ENCODE measurements at places on chromosomes 3 and 15.

DNA sequence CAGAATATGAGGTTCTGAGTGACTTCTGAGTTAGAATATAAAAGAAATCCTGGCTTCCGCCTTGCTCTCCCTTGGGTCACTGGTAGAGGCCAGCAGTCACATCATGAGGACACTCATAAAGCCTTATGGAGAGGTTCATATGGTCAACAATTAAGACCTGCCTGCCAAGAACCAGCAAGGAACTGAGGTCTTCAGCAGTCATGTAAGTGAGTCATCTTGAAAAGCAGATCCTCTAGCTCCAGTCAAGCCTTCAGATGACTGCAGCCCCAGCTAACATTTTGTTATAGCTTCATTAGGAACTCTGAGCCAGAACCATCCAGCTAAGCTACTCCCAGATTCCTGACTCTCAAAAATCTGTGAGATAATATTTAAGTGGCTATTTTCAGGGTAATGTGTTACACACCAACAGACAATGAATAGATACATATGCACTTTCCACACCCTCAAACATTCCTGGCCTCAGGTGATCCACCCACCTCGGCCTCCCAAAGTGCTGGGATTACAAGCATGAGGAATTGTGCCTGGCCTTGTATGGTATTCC, 447.2 kb downstream of the SHQ1 start:
- DNase-seq, result no peak

DNA sequence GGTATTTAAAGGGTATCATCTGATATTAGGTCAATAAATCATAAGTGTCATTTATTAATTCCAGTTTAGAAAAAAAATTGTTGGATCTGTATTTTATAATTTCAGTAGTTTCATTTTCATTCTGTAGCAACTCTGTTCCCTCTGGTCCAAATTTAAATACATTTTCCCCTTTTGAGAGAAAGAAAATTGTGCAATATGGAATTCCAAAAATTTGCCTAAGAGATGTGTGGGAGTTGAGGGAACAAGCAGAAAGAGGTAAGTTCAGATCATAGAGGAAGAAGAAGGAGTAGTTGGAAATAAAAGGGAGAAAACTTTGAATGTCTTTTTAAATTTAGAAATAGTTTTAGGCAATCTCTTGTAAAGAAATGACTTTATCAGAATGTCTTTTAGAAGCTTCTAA, 48.9 kb upstream of the MME start:
- DNase-seq, result peak; percentile 77

DNA sequence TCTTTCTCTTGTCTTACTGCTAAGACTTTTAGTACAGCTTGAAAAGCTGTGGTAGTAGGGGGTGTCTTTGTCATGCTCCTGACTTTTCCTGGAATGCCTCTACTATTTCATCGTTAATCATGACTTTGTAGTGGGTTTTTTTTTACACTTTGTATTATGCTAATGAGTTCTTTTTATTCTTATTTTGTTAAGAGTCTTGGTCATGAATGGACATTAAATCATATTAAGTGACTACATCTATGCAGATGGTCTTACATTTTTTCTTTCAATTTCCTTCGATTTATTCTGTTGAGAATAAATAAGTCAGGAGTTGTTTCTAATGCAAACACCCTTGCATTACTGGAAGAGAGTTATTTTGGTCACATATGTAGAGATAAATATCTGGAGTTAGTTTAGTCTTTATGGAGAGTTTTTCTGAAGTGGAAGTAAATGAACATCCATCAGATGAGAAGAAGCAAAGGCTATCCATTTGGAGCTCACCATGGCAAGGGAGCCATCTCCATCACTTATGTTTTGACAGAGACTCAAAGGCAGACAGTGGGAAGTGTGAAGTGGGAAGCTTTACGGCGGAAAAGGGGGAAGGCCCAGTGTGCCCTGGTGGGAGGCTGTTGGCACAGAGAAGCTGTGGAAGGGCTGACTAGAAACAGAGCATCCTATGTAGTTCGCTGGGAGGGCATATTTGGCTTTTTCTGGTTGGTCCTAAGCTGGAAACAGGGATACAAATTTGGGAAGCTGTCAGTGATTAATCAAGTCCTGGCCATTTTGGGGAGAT, 73.1 kb upstream of the PRR23E start:
- DNase-seq, result no peak

GRCh38 chr3:9066141-9066540, 102.9 kb upstream of the RAD18 start:
- peak; percentile 43 for DNase-seq
